ENCODE measurements at places on chromosomes 11 and 22.

DNA sequence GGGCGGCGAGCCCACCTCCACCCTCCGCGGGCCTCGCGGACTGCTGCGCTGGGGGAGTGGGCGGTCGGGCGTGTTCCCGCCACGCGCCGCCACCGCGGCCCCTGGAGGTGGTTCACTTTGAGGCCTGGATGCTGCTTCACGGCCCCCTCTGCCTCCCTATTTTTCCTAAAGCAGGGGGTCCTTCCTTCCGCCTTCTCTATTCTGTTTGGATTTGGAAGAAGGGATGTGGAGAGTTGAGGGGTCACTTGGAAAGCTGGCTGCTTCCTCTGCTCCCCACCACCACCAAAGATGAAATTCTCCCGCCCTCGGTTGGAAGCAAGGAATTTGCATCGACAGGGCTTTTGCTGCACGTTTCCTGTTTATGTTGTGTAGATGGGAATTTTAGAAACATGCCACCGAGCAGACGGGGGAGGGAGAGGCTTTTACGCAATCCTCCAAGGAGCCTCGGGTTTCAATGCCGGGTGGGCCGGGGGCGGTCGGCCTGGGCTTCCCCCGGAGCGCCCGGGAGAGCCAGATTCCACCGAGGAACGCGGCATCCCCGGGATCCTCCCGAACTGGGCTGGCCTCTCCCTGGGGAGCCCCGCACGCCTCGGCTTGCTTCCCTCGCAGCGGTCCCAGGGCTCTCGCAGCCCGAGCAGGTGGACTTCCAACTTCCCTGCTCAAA lies 403 bp upstream of the SBF2 start:
- no peak for DNase-seq

GRCh38 chr11:132904607-132905006 lies 627.7 kb downstream of the OPCML start:
- DNase-seq = no peak

GRCh38 chr11:126318574-126319373 lies 14.9 kb downstream of the DCPS start:
- DNase-seq = peak; percentile 91

DNA sequence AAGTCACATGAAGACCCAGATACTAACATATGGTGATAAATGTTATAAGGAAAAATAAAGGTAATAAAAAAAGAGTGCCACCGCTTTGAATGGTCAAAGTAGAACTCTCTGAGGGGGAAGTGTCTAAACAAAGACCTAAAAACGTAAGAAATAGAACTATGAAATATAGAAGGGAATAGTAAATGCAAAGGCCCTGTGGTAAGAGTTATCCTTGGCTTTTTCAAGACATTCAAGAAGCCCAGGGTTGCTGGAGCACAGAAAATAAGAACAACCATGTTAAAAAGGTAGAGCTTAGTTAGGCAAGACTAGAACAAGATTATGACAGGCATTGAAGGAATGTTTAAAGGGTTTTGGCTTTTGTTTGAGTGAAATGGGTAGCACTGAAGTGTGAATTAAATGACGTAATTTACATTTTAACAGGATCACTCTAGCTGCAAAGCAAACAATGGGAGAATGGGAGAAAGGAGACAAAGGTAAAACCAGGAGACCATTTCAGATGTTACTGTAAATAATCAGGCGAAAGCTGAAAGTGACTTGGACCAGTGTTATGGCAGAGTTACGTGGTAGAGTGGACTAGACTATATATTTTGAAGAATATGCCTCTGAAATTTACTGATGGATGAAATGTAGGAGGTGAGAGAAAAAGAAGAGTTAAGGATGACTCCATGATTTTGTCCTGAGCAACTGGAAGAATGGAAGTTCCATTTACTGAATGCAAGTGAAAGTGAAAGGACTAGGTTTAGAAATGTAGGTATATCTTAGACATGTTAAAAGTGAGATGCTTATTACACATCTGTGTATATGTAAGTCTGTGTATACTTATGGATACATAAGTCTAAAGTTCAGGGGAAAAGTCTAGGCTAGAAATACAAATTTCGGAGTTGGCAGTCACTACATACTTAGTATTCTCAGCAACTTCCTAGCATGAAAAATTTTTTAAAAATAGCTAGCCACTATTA lies 28.5 kb downstream of the BTBD10 start:
- DNase-seq = no peak

DNA sequence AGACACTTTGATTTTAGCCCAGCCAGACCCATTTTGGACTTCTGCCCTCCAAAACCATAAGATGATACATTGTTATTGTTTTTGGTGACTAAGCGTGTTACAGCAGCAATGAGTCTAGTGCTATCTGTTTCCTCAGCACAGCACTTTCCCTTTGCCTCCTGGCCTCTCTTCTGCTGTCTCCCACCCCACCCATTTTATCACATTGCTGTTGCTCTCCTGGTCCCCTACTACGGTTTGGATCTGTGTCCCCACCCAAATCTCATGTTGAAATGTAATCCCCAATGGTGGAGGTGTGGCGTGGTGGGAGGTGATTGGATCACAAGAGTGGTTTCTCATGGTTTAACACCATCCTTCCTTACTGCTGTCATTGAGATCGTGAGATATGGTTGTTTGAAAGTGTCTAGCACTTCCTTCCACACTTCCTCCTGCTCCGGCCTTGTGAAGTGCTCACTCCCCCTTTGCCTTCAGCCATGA lies 59.8 kb upstream of the CD82 start:
- DNase-seq = peak; percentile 32

- no peak for DNase-seq
These were observed 69.4 kb downstream of the MRTFA start for GRCh38 chr22:40567106-40567505.

GRCh38 chr11:23540101-23540561 lies 679.9 kb upstream of the CCDC179 start:
- DNase-seq = peak; percentile 75

DNA sequence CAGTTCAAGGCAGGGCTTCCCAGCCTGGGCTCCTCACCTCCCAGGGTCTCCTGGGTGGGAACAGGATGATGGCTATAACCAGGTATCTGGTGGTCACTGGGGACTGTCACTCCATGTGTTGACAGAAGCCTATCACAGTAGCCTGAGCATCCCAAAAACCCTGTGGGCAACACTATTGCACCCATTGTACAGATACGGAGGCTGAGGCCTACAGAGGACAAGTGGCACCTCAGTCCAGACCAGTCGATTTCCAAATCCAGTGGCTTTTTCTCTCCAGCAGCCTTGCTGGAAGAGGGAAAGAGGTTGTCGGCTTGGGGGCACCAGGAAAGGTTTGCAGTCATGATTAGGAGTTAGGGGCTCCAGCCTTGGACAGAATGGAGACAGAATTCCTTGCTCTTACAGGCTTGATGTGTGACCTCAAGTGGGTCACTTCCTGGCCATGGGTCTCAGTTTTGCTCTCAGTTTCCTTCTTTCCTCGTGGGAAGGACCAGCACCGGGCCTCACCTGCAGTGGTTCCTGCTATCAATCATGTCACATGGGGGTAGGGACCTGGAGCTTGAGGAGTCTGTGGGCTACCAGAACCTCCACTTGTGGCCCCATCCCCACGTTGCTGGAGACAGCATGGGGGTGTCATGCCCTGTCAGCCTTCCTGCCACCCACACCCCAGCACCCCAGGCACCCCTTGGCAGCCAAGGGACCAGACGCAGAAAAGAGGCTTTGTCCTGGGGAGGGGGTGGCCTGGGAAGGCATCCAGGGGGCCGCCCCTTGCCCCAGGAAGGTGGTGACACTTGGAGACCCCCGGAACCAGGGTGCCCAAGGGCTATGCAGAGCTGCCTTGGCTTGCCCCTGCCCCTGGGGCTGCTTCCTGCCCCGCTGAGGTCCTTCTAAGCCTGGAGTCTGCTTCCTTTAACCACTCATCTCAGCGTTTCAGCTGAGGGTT lies 2.1 kb downstream of the EMID1 start:
- no peak for DNase-seq

GRCh38 chr22:40593460-40594273 lies 42.9 kb downstream of the MRTFA start:
- no peak for DNase-seq

DNA sequence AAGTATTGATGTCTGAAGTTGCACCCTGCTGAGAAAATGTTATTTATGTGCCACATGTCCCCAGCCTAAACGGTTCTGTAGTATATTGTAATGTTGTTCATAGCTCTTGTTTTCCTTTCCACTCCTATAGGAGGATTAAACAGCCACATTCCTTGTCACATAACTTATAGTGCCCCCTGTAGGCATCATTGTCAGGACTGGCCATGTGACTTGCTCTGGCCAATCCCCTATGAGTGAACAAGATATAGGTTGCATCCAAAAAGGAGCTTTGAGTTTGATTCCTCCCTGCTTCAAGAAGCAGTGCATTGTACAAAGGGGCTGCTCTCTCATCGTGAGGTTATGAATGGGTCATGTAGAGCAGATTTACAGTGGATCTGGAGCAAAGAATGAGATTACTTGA lies 717.6 kb upstream of the ANO5 start:
- no peak for DNase-seq

DNA sequence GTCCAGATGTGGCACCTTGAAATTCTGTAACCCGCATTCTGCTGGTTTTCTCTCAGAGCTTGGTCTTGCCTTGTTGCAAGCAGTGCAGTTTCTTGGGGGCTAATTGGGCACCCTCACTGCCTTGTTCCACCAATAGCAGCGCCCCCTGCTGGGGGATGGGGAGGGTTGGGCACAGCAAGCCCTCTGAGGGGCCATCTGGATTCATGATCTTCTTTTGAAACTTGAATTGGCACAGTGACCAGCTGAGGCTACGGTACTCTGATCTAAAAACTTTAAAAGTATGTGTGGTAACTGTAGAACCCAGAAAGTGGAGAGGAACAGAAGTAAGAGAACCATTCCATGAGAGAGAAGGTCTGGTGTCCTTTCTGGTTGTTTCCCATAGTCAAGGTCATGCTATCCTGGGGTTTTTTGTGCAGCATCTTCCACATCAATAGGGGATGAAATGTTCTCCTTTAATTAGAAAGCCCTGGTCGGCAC lies 64.2 kb downstream of the MED15 start:
- peak; percentile 74 for DNase-seq

DNA sequence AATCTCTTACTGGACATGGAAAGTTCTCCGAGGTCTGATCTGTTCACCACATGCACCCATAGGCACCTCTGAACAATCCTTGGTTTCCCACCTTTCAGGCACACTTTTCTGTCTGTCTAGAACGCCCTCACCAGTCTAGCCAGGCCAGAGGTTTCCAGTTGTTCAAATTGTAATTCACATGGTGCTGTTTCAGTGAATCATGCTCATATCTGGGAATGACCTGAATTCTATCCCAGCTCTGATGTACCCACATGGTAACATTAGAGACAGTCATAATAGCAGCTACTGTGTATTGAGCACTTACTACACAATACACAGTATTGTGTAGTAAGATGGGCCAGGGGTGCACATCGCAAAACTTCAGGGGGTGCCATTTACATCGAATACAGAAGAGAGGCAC lies 138.2 kb downstream of the COMMD9 start:
- DNase-seq = no peak

GRCh38 chr22:20775342-20775895 lies 1.5 kb downstream of the SERPIND1 start:
- no peak for DNase-seq

GRCh38 chr22:20204311-20204710 lies 53.5 kb upstream of the CCDC188 start:
- DNase-seq = no peak

DNA sequence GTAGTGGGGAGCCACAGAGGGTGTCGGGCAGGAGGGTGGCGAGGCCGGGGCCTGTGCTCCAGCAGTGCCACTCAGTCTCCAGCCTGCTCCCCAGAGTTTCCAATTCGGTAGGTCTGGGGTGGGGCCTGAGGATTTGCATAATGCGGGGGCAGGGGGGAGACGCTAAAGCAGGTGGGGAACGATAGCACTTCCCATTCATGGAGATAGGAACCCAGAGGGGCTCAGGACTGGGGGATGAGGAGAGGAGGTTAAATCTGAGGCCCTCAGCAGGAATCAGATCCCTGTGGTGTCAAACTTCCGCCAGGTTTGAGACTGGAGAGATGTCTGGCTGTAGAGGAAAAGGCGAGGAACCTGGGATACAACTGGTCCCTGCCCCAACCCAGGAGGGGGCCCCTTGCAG lies 29.8 kb downstream of the WNT11 start:
- DNase-seq = no peak

DNA sequence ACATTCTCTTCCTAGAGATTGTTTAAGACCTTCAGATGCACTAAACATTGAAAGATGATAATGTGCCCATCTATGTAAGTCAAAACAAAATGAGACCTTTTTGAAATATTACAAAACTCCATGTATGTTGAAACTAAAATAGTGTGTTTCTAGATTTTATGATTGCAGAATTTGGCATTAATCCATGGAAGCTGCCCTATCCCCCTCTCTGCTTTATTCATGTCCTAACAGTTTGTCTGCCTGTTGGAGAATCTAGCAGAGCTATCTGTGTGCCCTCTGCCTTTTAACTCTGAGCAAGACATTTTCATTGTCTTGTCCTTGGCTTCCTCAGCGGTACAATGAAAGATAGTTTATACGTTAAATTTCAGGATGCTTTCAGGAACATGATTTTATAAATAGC lies 105.5 kb downstream of the FAT3 start:
- DNase-seq = no peak

GRCh38 chr11:12680246-12680939 lies 6.2 kb downstream of the TEAD1 start:
- peak; percentile 44 for DNase-seq

DNA sequence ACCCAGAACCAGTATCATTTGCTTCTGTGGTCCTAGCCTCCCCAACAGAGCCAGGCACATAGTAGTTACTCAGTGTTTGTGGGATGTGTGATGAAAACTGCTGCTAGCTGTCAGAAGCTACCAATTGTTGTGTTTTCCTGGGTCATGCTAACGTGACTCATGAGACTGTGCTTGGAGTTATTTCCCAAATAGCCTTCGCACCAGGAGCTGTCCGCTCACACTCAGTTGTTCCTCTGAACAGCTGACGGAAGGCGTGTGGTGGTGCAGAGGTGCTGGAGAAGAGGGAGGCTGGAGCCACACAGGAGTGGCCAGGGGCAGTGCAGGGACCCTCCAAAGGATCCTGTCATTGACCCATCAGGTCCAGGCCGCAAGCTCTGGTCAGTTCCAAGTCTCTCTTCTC lies 53.9 kb upstream of the TBCEL start:
- DNase-seq = no peak

GRCh38 chr11:108112057-108112456 lies 9.3 kb upstream of the ACAT1 start:
- DNase-seq = no peak

GRCh38 chr11:70931430-70931829 lies 320.9 kb downstream of the SHANK2 start:
- no peak for DNase-seq

DNA sequence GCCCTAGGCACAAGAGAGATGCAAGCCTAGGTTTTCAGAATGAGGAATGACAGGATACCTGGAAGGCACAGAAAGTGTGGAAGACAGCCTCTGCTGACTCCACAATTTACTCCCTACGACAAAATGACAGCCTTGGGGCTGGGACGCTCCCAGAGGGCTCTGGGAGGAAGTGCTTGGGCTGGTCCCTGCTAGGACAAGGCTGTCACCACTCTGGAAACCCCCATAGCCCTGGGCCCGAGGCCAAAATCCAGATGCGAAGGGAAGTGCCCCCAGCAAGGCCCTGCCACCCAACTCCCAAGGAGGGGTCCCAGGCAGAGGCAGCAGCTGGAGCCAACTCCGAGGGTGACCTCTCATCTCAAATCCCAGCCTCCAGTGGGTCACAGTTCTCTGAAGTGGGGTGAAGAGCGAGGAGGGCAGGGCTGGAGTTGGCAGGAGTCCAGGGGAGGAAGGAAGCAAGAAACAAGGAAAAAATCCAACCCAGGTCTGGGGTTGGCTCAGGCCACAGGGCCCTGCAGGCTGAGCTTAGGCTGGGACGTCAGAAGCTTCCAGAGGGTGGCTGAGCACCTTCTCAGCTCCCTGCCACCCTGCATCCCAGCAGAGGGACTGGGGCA lies 6.3 kb upstream of the CDC42EP2 start:
- DNase-seq = no peak

- no peak for DNase-seq
These were observed 101.4 kb downstream of the ZBTB16 start for GRCh38 chr11:114160894-114161293.

All from hematopoietic multipotent progenitor cell treated with erythropoietin and hydrocortisone succinate and interleukin-3 and kit ligand, for 4 days (in vitro differentiated cells).